ENCODE measurements at places on chromosomes 4 and X.

DNA sequence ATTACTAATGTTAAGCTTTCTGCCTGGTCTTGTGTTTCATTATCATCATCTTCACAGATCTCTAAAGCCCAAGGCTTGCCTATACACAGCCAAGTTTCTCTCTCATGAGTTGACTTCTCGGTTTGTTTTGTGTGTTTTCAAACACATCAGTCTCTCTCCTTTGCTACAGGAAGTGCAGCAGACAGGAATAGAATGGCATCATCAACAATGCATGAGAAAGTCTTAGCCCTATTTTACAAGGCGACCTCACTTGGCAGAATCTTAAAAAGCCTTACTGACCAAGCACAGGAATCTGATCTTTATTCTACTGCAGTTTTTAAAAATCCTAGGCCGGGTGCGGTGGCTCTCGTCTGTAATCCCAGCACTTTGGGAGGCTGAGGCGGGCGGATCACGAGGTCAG lies 36.8 kb downstream of the CC2D2A start:
- DNase-seq: no peak

DNA sequence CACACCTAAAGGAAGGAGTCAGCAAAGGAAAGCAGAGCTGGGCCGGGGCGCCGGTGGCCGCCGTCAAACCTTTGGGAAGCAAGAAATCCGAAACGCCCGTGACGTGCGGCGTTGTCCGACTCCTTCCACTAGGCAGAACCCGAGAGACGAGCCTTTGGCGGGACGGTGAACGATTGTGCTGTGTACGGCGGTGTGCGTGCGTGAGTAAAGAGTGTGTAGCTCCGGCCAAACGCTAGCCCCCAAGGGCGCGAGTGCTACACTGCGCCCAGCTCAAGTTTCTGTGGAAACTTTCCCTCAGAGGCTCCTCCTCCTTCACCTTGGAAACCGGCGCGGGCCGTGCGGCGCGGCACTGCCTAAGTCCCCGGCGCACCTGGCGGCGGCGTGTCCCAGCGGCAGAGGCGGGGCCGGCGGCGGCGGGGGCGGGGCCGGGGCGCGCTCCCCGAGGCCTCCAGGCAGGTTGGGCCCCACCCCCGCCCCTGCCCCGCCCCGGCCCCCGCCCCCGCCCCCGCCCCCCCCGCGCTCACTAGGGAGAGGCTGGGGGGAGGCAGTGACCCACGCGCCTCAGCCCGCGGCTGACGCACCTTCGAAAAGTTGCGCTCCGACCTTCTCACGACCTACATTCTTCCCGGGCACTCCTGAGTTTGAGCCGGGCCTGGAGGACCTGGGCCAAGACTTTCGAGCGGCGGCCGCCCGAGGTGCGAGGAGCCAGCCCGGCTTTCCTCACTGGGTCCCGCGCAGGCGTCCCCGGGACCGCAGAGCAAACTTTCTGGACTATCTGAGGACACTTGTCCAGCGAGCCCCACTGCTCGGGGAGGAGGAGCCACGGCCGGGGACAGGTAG lies at the start of gene FHIP1A:
Gene FHIP1A (plus strand): TSS at position 547 of the 840 bp plus-strand sequence. CDS start 157,084 bp downstream, outside the sequence.
- peak; percentile 31 for DNase-seq

- DNase-seq: no peak
Measured at GRCh38 chrX:84721416-84721815, 219.2 kb upstream of the HDX start.

DNA sequence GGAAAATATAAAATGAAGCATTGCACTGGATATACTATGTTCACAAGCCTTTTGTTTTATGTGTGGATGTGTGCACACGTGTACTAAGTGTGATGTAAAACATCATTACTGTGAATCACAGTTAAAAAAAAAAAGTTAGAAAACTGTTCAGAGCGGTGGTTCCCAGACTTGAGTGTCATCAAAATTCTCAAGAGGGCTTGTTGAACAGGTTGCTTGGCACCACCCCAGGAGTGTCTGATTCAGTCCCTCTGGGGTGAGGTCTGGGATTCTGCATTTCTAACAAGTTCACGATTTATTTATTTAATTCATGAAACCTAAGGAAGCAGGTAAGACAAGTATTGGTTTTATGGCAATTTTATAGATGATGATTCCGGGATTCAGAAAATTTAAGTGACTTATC lies 1.8 kb downstream of the CENPU start:
- peak; percentile 60 for DNase-seq

GRCh38 chr4:148152868-148153625 lies 289.2 kb downstream of the NR3C2 start:
- DNase-seq: no peak

DNA sequence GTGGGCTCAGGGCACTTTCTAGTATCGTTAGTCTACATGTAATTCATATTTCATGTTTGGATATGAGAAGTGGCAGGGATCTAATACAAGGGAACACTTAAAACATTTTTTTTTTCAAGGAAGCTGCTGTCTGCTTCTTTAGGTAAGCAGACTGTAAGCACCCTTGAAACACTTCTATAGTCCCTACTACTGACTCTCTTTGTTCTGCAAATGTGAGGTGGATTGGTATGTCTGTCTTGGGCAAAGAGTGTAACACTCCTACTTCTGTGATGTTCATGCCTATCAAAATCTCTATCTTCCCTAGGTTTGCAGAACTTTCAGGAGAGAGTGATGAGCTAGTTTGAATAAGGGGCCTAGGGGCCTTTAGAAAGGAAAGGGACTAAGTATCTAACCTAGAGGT lies 93.9 kb downstream of the ZNF330 start:
- no peak for DNase-seq

DNA sequence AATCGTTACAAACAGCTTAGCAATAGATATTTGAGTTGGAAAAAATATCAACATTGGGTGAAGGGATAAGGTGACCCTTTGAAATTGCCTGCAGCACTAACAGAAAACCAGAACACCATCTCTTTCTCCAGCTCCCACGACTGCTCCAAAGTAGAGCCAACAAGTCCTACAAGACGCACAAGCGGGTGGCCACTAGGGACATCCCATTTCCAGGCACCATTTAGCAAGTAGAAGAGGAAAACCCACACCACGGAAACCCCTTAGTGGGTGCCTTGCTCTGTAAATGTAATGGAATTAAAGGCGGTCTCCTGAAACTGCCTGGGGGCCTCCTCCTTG lies 1.9 kb downstream of the ARHGAP6 start:
- no peak for DNase-seq

GRCh38 chr4:106312997-106313522 lies 2.9 kb downstream of the TBCK start:
- no peak for DNase-seq

DNA sequence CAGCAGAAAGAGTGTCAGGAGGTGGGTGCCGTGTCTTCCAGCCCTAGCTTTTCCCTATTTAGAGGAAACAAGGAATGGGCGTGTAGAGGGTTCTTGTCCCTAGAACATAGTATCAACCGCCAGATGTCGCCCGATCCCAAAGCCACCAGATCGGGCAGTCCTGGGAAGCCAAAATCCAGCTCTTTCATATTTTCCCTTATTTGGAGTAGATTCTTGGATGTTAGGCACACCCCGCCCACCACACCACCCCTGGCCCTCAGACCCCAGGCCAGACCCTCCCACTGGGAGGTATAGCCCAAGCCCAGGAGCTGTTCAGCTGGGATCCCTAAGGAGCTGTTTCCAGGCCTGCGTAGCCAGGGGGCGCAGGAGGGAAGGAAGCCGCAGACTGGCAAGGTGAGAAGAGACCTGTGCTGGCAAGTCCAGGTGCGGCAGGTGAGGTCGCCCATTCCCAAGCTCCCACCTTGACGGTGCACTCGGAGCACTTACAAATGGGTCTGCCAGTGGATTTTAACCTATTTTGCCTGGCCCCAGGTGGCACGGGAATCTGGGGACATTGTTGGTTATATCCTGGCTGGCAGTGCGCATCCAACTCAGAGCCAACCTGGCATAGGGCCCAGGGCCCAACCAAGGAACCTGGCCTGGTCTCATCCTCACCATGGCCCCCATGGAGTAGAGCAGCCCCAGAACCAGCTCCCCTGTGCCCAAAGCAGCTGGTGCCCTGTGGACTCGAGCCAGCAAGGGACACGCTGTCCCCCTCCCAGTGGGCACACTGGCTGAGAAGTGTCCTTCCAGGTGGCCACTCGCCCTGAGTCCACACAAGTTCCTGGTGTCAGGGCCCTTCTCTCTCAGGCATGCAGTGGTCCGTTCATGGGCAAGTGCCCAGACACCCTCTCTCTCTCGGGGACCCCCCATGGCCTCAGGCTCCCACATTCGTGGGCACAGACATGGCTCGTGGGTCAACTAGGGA lies 811 bp downstream of the FLNA start:
- DNase-seq: peak; percentile 65

DNA sequence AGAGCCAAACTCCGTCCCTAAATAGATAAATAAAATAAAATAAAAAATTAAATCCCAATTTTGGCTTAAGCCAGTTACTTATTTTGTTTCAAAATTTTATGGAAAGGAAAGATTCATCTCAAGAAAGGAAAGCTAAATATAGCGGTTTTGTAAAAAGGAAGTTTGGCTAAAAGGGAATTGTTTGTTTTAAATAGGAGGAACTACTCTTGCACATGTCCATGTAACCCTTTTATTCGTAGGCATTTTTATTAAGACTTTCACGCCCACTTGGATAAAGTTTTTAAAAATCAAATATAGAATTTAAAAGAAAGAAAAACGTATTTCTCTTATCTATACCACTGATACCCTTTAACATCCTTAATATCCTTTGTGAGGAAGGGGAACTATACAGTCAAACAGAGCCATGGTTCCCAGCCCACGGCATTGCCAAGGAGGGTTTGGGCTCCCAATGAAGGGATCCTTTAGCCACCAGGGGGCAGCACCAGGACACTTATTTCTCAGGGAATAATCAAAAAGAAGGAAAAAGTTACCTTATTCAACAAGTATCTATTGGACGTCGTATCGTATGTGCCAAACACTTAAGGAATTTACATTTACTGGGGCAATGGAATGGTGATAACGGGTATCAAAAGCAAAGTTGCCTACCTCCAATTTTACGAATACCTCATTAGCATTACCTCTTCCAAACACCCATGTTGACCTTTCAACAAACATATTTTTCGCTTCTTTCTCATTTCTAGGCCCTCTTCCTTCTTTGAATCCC lies 27.7 kb downstream of the CDKN2AIP start:
- peak; percentile 6 for DNase-seq

DNA sequence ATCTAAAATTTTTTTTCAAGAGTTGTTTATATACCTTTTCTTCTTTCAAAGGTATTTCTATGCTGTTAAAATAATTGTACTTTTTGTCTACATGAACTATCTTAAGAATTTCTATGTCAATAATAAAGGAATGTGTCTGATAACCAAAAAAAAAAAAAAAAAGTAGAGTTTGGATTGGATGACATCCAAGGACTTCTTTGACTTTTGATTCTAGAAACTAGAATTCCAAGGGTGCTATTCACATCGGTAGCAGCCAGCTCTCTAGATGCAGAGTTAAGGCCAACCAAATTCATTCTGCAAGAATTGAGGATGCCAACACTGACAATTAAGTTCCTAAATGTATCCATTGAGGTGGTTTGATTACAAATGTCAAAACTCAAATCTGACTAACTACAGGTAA lies 42.0 kb upstream of the PRKG2 start:
- DNase-seq: no peak

DNA sequence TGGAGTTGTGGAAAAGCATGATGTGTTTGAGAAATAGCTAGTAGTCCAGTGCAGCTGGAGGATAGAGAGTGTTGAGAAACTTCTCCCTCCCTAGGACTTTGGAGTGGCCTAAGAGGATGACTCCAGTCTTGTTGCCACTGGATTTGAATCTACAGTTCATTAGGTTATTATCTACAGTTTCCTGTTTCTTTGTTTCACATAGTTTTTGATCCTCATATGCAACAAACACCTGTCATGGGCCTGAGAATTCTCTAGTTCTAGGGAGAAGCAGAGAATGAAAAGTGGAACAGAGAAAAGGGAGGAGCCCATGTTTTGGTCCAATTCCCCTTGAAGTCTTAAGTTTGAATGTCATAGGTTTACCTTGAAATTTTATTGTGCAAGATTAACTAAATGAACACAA lies 73.6 kb upstream of the TBC1D9 start:
- no peak for DNase-seq

DNA sequence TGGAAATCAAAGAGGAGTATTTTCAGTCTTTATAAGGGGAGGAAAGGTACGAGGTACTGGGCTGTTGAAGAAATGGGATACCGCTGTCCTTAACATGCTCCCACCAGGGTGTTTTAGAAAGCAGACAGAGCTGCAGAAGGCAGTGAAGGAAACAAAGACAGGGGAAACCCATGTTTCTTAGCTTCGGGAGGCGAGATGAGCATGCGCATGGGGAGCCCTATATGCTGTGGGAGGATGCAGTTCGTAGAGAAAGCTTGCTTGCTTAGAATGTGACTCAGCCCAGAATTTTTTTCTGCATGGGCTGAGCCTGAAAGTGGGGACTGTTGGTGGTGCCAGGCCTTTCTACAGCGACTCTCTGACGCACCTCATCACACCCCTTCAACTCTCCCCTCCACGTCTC lies 28.8 kb upstream of the SCOC start:
- DNase-seq: no peak

- DNase-seq: no peak
Measured at GRCh38 chr4:153850533-153851280, 61.8 kb upstream of the SFRP2 start.

DNA sequence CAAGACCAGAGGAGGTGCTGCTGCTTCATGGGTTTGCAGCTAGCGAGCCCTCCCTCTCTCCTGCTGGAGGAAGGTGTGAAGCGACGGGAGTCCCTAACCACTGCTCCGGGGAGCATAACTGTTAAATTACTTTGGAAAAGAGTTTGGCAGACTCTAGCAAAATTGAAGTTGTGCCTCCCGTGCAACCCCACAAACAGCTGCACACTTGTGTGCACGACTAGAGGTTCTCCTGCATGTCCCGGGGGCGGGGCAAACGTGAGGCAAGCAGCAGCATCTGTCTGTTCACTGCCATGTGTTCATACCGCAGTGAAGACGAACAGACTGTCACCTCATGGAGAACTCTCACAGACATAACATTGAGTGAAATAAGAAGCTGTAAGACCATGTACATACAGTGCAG lies 34.5 kb downstream of the TNIP2 start:
- DNase-seq: no peak

GRCh38 chrX:39809331-39809730 lies 288.4 kb downstream of the BCOR start:
- DNase-seq: no peak

DNA sequence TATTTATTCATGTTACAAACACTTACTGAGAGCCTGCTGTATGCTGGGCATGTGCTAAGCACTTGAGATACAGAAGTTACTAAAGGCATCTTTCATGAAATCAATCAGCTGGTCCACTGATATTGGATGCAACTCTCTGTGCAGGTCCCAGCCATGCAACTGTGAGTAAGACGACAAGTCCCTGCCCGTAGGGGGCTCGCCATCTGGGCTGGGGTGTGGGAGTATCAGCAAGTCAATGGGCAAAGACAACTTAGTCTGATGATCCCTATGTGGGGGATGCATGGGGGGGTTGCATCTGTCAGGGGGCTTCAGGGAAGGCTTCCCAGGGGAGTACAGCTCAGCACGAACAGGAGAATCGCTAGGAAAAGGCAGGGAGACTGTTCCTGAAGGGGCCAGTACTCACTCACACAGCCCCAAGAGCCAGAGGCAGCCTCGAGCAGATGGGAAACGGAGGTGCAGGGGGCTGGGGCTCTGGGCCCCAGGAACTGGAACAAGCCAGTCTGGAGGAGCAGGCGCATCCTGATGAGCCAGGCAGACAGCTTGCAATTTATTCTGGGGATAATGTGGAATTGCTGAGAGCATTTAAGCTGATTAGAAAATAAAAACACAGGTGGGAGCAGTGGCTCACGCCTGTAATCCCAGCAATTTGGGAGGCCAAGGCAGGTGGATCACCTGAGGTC lies 40.2 kb downstream of the CRMP1 start:
- no peak for DNase-seq
